CD4-positive, alpha-beta T cell treated with Interleukin-1 beta for 1 hour (primary cell): ENCODE measurements at places on chromosomes 5 and 9.

GRCh38 chr9:133932633-133933032 is 59.5 kb downstream of the VAV2 start:
- DNase-seq: no peak

- DNase-seq: no peak
Measured at GRCh38 chr5:109905906-109906305, 216.2 kb downstream of the MAN2A1 start.

DNA sequence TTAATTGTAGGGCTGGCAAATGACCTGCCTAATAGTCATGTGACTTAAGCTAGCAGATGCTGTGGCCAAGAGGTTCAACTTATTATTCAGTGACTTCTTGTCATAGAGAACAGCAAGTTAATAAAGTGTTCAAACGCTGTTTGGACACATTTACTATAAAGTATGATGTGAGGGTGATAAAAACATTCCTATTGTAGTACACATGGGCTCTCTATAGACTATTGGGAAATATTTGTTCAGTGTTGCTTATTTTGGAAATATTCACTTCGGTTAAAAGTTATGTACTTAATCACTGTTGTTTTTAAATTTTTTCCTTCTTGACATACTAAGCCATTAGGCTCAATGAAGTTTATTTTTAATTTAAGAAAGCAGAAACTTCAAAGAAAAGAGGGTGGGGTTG is 345.0 kb downstream of the NNT start:
- no peak for DNase-seq

DNA sequence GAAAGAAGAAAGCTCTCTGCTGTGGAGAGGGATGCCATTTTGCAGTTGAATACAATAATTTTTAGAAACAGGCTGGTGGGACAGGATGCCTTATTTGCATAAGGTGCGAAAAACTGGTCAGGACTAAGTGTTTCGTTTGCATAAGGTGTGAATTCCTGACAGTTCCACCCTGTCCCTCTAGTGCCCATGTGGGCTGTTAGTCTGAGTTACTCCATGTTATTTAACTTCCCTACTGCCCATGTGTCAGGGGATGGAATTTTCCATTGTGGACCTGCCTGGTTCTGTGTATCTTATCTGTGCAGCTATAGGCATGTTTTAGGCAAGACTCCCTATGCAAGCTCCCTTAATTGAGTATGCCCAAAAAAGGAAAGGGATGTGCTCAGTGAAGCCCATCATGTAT is 35.3 kb upstream of the NFIL3 start:
- DNase-seq: no peak

DNA sequence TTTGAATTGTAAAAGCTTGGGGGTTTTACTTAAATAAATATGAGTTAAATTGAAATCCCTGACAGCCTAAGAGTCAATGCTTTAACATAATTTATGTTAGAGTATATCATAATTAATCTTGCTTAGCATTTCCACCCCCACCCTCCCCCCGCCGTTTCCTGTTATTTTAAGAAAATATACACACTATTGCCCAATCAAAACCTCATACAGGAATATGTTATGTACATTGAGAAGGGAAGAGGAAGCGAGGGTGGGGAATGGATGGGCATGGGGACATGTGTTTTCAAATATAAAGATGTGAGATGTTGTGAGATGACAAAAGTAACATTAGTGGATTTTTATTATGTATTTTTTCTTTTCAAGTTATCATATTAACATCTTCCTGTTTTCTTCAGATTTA is 561.1 kb upstream of the MEF2C start:
- no peak for DNase-seq

DNA sequence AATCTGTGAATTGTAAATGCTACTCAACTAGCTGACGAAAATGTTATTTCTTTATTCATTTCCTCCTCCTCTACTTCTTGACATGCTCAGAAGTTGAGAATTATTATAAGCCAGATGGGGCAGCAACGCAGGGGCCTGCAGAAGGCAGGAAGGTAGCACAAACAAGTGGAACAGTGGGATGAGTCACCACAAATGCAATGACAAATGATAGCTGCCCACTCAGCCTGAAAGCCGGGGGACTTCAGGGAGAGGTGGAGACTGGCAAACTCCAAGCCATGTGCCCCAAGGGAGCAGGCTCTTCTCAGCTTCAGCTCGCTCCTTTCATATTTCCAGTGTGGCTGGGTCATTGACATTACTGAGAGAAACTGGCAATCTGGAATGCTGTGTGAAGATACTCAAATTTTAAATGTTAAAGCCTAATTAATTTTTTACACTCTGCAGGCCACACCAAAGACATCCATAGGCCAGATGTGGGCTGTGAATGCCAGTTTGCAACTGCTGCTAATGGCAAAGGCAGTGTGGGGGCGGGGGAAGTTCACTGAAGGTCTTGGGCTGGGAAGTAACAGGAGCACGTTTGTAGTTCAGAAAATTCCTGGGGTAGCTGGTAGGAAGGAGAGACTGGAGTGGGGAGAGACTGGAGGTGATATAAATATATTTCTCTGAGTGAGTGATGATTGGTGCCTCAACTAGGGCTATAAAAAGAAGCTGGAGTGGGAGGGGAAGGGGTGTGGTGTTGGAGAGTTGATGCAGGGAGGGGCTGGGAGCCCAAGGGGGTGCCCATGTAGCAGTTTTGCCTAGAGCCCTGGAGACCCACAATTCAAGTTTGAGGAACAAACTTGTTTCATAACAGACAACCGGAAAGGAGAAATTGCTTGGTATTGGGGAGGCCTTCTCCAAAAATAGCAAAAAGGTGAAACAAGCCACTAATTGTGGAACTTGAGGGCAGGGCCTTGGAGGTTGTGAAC is 20.8 kb upstream of the ADRB2 start:
- DNase-seq: no peak

DNA sequence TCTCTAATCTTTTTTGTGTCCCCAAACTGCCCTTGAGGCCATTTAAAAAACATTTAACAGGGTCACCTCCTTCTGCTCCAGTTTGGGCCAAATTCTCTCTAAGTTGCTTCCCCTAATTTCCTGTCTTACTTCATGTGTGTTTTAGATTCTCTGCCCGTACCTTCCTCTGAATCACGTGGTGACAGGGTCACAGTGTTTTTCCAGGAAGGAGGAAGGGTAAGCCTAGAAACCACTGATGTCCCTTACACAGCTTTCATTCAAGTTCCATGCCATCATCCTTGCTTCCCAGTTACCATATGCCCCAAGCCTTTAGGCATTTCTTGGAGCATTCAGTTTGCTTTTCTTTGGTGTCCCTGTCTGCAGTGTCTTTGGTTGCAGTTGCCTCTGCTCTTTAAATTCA is 42.4 kb upstream of the MACIR start:
- DNase-seq: no peak

DNA sequence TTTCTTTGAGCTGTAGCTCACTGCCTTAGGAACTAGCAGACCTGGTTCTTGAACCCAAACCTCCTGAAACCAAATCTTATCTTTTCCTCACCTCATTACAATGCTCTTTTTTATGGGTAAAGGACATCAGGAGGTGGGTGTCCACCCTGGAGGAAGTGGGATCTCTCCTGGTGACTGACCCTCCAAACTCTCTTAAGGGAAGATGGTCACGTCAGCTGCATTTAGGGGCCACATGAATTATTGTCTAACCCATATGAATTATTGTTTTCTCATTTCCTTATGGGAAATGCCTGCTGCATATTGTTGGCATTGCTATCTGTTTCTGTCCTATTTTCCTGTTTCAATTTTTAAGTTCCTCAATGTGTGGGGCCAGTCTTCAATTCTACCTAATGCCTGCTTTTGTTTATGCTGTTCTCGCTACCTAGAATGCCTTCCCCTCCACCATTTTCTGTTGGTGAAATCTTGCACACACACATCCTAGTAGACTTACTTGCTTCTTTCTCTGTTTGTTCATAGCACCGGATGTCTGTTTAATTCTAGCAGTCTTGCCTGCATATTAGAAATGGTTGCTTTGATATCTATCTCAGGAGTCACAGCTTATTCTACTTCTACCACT is 22.0 kb upstream of the SPINK1 start:
- DNase-seq: no peak

DNA sequence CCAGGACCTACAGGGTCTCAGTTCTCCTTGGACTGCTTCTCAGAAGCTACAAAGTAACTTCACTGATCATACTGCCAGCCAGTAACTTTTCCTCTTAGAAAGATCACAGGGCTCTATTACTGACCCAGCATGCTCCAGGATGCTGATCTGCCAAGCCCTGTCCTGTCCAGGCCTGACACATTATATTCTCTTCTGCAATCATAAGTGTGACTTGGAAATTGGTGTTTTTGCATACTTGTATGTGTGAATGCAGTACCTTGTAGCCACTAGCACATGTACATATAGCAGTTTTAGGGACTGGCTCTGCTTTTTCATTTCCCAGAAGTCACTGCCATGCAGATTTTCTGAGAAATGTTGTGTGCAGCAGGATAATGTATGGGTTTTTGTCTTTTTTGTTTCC is 40.1 kb upstream of the CCNH start:
- DNase-seq: no peak

GRCh38 chr5:75839547-75839946 is 122.3 kb upstream of the POC5 start:
- no peak for DNase-seq

DNA sequence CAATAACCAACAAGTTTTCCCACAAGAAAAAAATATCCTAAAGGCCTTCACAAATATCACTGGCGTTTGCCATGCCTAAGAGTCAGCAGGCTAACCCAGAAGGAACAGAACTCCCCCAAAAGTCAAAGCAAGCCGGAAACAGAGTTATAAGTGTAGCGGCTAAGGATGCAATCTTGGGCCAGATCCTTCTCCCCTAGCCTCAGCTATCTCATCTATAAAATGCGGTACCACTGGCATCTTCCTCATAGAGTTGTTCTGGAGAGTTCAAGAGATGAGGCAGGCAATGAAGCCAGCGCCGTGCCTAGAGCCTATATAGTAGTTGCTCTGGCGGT is 632 bp downstream of the DPM2 start:
- DNase-seq: no peak

DNA sequence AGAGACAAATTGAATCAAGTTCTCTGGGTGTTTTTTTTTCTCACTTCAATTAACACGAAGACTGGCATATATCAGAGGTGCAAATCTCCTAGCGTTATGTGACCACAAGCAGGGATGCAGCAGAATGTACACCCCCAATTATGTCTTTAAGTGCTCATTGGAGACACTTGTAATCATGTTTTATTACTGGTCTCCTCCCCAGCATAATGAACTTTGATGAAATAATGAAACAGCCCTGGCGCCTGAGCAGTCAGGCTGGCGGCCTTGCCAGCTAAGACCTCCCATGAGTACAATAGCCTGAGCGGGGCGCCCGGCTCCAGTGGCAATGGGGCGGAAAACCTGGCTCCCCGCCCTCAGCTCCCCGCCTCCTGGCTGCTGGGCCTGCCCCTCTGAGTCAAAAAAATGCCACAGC is 209.4 kb upstream of the MSX2 start:
- no peak for DNase-seq

GRCh38 chr5:172790496-172790889 is 19.5 kb upstream of the DUSP1 start:
- no peak for DNase-seq

DNA sequence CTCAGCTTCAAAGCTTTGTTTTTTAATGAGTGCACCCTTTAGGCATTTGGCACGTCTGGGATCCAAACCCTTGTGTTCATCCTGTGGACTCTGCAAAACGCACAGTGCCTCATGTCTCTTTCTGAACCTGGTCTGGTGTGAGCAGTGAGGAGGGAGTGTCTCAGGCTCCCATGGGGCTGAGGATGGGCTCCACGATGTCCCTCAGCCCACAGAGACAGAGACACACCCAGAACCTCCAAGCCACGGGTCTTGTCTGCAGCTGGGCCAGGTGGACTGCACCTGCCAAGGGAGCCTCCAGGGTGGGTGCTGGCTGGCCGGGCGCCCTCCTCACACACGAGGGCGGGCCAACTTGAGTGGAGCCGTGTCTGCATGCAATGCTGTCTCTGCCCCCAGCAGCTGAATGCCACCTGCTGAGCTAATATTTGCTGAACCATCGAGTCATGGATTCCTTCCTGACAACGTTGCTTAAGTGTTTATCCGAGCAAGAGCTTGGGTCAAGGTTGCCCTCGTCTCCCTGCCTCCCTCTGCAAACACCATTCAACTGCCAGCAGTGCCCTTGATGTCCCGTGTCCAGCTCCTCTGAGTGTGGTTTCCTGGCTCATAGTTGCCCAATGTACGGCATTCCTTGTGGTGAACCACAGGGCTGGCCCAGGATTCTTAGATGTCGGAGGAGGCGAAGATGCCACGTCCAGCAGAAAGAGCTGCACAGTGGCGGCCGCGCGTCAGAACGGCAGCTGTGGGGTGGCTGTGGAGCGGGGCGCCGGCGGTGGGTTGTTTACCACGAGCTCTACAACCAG is 31.4 kb upstream of the LPCAT1 start:
- DNase-seq: no peak

DNA sequence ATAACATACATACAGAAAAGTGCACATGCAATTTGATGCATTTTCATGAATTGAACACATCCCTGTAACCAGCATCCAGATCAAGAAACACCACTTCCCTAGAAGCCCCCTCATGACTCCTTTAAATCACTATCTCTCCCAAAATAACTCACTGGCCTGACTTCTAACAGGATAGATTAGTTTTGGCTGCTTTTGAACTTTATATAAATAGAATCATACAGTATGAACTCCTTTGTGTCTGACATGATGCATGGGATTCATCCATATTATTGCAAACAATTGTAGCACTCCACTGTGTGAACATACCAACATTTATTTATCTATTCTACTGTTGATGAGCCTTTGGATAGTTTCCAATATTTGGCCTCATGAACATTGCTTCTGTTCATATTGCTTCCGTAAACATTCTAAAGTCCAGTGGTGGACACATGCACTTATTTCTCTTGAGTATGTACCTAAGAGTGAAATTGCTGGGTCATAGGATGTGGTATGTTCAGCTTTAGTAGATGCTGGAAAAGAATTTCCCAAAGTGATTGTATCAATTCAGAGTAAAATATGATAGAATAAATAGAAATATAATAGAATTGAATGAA is 148.7 kb upstream of the GDNF start:
- DNase-seq: no peak

GRCh38 chr9:532707-533106 is 308.8 kb upstream of the DMRT1 start:
- DNase-seq: no peak

- DNase-seq: no peak
Measured at GRCh38 chr9:137454145-137454596, 5.0 kb downstream of the NSMF start.

- no peak for DNase-seq
Measured at GRCh38 chr5:146745931-146746577, 132.5 kb downstream of the PPP2R2B start.

DNA sequence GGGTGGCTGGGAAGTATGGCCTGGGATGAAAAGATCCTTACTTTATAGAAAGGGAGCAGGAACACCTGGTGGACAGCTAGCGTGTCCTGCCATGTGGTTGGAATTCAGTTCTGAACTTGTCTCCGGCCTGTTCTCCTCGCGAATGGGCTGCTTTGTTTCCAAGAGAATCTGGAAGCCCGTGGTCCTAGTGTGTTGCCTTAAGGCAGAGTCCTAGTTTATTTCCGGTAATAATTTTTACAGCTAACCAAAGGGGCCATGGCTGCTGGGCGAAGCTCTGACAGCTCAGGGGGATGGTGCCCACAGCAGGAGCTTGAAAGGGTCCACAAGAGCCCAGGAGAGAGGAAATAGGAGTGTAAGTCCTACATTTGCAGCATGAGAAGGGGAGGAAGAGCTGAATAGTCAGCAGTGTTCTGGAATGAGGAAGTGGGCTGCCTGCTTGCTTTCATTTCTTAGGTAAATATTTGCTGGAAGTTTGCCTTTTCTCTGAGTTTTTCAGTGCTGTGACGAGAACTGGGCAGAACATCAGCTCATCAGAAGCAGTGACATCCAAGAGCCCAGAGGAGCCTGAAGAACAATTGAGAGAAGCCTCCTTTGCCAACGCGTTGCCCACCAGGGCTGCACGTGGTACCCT is 13.1 kb upstream of the IGFBPL1 start:
- no peak for DNase-seq

- DNase-seq: no peak
Measured at GRCh38 chr5:120139039-120139438, 325.1 kb upstream of the PRR16 start.
